Upper lobe of left lung (tissue), 6 donors: ENCODE measurements at places on chromosomes 16 and 17.

- no peak for DNase-seq
These were observed 620 bp upstream of the VWA3A start for GRCh38 chr16:22091721-22092120.

GRCh38 chr17:17999364-18000029 lies 26.8 kb downstream of the DRC3 start:
- DNase-seq = no peak

- DNase-seq = no peak
These were observed 41.0 kb downstream of the TADA2A start for GRCh38 chr17:37447641-37448040.

DNA sequence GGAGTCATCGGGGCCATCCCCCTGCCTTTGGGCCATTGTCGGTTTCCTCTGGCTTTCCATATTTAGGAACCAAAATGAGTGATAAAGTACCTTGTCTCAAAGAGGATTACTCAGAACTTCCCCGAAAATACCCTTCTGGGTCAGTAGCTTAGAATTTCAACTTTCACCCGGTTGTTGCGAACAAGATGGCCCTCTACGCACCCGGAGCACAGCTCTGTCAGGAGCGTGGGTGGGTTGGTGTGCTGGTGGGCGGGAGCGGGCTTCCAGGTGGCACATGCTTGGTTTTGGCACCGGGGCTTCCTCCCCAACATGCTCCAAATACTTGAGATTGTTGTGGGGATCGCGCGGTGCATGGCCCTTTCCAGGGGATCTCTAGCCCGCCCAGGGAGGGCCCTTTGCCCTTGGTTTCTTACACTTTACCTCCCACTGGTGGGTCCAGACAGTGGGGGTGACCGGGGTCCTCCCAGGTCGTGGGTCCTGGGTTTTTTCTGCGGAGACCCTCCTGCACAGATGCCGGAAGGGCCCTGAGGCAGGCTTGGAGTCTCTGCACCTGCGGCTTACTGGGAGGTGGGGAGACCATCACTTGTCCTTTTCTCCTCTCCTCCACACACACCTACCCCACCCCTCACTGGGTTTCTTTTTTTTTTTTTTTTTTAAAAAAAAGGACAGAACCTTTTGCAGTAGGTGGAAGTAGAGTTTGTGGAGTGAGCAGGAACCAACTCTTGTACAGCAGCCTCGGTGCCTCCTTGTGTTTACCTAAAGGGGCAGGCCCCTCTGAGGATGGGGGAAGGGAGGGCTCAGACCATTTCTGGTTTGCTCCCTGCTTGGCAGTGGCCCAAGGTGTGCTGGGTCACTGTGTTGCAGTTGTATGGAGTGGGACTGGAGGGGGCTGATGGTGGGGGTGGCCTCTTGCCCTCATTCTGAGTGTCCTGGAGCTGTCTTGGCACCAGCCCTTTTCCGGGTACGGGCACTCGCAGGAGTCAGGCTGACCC lies 142.1 kb downstream of the SEC14L1 start:
- DNase-seq = no peak

DNA sequence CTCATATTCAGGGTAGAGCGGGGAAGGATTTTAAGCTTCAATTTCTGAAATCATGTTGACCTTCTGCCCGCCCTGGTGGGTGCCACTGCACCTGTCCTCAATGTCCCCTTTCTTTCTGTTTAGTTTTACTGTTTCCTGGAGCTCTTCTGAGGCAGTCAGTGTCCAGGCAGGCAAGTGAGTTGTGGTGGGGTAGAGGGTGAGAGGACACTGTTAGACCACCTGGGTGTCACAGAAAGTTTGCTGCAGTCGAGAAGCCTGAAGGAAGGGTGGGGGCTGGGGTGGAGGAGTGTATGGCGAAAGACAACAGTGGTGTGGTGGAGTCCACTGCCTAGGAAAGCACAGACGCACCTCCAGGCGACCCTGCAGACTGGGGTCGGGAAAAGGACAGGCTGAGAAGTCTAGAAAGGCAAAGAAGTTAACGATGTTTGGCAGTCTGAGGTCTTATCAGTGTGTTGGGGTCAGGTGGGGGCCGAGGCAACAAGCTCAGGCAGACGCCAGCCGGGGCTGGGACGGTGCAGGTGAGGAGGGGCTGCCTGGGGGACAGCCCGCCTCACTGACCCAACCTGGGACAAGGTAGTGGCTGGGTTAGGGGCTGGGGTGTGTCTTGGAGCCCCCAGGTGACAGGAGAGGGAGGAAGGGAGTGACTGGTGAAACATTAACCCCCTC lies 23.3 kb upstream of the HOXB13 start:
- DNase-seq = no peak

GRCh38 chr17:32586666-32587065 lies 99.9 kb downstream of the CDK5R1 start:
- no peak for DNase-seq

GRCh38 chr16:3497771-3498170 lies 2.5 kb upstream of the C16orf90 start:
- no peak for DNase-seq

DNA sequence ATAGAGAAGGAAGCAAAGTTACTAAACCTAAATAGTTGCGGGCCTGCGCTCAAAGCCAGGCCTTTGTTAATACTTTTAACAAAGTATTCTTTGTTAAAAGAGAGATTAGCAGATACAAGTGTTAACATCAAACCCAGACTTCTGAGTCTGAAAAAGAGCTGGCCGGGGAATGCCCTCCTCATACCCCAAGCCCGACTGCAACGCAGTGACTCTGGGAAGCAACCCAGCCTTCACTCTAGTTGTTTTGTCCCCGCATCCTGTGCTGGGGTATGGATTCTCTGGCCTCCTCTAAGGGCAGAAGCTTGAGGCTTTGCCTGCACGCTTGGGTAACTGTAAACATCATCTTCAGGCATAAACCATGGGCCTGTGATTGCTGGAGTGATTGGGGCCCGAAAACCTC lies 48.3 kb downstream of the ADCY7 start:
- no peak for DNase-seq

DNA sequence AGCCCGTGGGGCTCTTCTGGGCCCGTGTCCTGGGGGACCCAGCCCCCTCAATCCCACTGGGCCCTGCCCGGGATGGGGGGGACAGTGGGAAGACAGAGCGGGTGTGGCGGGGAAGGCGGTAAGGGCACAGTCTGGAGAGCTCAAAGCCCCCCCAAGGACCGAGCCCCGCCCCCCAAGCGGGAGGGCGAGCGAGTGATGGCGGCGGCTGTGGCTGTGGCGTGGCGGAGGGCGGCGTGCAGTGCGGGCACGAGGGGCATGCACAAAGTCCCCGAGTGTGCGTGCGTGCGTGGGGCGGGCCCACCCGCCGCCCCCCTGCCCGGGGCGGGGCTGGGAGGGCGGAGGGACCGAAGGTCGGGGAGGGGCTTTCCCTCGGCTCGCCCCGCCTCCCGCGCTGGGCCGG lies 3.6 kb upstream of the WDR24 start:
- peak; percentile 76 for DNase-seq

GRCh38 chr17:17965152-17965721 lies 7.0 kb downstream of the TOM1L2 start:
- DNase-seq = no peak

GRCh38 chr17:38592487-38592886 lies 13.3 kb downstream of the SRCIN1 start:
- no peak for DNase-seq

GRCh38 chr17:40354221-40355122 lies 10.1 kb downstream of the GJD3 start:
- DNase-seq = no peak

DNA sequence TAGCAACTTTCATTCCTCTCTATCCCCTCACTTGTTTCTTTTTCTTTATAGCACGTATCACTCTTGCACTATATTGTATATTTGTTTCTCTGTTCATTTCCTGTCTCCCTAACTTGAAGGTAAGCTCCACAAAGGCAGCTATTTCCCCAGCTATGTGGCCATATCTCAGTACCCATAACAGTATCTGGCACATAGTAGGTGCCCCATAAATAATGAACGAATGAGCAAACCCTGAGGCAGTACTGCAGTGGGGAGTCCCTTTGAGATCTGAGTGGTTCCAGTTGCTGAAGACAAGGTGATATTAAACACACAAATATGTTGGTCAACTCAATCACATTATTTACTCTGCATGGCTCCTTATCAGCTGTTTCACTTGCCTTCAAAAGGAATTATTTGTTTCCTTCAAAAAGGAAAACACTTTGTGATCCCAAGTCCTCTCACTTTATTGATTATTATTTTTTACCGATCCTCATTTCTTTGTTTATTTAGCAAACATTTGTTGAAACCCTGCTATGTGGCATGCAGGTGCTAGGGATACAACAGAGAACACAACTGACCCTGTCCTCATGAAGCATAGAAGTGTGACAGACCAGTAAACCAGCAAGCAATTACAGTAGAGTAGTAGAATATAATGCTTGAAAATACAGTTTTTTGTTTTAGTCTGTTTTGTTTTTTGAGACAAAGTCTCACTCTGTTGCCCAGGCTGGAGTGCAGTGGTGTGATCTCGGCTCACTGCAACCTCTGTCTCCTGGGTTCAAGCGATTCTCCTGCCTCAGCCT lies 5.7 kb upstream of the ADAP2 start:
- DNase-seq = no peak

GRCh38 chr16:71846431-71846830 lies 655 bp downstream of the ATXN1L start:
- no peak for DNase-seq

- DNase-seq = no peak
These were observed 3.8 kb downstream of the MRPL38 start for GRCh38 chr17:75900691-75901533.

- DNase-seq = no peak
These were observed 176.2 kb upstream of the FAM20A start for GRCh38 chr17:68777243-68777855.

GRCh38 chr17:78766225-78766624 lies 15.8 kb downstream of the CYTH1 start:
- DNase-seq = no peak

DNA sequence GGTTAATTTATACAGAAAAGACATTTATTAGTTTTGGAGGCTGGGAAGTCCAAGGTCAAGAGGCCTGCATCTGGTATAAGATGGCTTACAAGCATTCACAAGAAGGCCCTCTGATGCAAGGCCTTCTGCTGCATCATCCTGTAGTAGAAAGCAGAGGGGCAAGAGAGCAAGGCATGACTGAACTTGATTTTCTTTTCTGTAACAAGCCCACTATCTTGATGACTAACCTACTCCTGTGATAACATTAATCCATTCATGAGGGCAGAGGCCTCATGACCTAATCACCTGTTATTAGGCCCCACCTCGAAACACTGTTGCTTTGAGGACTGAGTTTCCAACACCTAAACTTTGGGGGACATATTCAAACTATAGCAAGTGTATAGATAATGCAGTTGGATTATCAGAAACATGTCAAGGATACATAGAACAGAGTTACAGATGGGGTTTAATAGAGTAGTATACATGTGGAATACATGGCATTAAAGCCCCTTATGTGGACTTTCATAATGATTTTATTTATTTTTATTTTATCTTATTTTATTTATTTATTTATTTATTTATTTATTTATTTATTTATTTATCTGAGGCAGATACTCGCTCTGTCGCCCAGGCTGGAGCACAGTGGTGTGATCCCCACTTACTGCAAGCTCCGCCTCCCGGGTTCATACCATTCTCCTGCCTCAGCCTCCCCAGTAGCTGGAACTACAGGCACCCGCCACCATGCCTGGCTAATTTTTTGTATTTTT lies 88.2 kb downstream of the CHD9 start:
- no peak for DNase-seq

DNA sequence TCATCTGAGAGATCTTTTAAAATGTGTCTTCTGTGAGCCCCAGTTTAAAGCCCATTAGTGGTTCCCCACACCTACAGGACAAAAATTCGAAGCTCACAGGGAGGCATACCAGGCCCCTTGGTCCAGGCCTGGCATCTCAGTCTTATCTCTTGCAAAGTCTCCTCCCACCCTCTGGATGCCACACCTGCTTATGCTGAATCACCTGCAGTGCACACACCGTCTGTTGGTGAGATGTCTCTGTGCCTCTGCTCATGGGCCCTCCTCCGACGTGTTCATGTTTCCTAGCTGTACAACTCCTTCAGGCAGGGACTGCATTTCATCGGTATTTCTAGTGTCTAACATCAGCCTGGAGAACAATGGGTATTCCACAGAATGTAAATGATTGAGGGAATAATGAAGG lies 41.6 kb downstream of the RNF157 start:
- no peak for DNase-seq

DNA sequence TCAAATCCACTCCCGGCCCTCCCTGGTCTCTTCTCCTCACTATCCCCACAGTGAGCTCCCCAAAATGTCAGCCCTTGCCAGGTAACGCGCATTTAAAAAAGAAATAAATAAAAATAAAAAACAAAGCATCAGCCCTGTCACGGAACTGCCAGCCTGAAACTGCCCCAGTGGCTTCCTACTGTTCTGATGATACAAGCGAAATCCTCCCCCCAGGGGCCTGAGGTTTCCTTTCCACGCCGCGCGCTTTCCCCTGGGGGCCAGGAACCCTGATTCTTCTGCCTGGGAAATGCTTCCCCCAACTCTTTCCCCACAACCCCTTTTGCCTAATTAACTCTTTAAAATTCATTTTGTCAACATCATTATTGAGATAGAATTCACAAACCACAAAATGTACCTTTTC lies 12.2 kb upstream of the RPH3AL start:
- no peak for DNase-seq

GRCh38 chr17:38872027-38872511 lies 2.2 kb downstream of the LASP1 start:
- DNase-seq = no peak

DNA sequence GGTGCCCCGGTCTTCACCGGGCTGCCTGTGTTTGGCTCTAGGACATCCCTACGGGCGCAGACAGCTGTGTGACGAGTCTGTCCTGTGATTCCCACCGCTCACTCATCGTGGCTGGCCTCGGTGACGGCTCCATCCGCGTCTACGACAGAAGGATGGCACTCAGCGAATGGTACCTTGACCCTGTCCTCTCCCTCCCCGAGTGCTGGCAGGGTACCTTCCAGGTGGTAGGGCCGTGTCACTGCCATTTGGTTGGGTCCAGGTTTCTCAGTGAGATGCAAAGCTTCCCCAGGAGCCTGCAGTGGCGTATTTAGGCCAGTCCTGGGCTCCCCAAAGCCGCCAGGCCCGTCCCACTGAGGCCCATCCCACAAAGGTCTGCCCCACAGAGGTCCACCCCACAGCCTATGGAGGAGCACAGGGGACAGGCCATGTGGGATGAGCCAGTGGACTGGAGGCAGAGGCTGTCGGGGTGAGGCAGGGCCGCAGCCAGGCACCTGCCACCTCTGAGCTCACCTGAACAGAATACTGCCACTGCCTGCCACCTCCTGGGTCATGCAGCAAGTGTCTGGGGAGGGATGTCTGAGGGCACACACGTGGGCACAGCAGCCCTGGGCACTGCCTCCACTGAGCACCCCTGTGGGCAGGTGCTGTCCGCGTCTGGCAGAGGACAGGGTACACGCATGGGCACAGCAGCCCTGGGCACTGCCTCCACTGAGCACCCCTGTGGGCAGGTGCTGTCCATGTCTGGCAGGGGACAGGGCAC lies 31.4 kb upstream of the CHMP6 start:
- peak; percentile 55 for DNase-seq

DNA sequence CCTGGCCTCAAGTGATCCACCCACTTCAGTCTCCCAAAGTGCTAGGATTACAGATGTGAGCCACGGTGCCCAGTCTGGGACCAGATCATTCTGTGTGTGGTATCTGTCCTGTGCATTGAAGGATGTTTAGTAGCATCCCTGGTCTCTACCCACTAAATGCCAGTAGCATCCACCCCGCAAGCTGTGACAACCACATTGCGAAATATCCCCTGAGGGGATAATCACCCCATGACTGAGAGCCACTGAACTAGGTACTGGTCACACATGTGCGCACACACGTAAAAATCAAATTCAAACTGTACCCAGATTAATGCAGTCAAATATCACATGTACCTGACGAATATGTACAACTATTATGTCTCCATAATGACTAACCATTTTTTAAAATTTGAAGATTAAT lies 35.8 kb downstream of the TEKT5 start:
- no peak for DNase-seq
